ENCODE measurements at places on chromosomes 2 and 18.
A peak's percentile ranks its signal among the peaks of the same experiment; 100 is the strongest.

GRCh38 chr18:62377131-62377807 lies 52.2 kb downstream of the TNFRSF11A start:
- no peak for DNase-seq

DNA sequence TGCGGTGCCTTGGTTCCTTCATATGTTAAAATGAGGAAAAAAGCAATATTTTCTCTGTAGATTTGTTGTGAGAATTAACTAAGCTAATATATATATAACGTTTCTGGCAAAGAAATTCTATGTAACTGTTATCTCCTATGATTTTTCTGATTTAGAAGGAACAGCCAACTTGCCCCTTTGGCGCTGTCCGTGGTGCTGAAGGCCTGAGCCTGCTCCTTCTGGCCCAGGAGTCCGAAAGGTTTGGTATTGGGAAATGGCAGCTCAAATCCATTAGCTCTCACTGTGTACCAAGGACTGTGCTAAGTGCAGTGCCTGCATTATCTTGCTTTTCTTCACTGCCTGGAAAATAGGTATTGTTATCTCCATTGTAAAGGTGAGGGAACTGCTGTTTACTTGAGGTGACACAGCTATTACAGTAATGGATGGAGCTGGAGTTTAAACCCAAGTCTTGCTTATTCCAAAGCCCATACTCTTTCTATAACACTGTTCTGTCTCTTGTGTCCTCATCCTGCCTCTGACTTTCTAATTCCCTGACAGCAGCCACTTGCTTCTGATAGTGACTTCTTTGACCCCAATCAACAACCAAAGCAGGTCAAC lies 52.2 kb downstream of the C1QL2 start:
- DNase-seq: peak; percentile 35

DNA sequence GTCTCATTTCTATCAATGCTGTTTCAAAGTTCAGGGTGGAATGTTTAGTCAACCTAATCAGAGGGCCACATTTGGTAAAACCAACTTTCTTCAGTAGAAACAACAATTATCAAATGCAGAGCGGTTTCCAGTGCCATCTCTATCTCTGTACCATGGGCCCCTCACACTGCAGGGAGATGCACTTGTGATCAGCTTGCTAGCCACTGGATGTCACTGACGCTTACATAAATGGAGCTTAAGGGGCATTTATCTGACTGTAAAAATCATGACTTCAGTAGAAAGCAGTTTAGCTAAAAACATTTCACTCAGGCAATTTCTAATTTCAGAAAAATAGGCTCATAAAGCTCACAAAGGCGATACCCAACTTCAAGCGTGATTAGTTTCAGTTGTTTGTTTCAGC lies 678.0 kb downstream of the ZEB2 start:
- DNase-seq: peak; percentile 56

DNA sequence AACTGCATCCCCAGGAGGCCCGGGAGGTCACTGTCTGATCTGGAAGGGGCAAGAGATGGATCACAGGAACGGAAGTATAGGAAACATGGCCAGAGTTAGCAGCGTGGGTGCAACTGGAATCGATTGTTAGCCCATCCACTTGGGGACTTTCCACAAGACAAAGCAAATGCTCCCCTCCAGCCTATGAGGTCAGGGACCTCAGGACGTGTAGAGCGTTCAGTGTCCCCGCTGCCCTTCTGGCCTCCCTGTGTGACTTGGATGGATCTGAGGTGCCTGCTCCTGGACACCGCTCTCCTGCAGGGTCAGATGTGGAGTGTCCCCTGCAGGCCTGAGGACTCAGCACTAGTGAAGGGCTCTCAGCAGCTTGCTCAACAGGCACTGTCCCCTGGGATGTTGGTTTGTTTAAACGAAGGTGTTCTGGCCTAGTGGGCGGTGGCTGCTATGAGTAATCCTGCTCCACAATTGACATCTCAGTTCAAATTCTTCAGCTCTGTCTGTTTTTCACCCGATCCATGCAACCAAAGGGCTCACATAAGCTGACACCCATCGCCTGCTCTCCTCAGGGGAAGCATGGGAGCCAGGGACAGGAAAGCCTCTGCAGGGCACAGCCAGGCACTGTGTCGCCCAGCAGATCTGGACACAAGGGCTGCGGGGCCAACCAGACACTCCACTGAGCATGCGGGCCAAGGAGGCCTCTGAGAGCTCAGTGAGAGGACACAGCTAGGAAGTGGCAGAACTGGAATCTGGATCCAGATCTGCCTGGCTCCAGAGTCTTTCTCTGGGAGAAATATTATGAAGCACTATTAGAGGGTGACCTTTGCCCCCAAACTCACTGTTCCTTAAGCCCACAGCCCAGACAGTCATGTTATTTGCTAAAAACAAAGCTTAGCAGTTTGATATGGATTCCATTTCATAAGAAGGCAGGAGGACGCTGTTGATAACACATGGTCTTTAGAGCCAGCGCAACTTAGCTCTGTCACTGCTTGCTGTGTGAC lies 78.5 kb downstream of the RHOB start:
- DNase-seq: peak; percentile 86

- peak; percentile 50 for DNase-seq
Measured at GRCh38 chr2:43223521-43224001, 2.8 kb downstream of the ZFP36L2 start.

DNA sequence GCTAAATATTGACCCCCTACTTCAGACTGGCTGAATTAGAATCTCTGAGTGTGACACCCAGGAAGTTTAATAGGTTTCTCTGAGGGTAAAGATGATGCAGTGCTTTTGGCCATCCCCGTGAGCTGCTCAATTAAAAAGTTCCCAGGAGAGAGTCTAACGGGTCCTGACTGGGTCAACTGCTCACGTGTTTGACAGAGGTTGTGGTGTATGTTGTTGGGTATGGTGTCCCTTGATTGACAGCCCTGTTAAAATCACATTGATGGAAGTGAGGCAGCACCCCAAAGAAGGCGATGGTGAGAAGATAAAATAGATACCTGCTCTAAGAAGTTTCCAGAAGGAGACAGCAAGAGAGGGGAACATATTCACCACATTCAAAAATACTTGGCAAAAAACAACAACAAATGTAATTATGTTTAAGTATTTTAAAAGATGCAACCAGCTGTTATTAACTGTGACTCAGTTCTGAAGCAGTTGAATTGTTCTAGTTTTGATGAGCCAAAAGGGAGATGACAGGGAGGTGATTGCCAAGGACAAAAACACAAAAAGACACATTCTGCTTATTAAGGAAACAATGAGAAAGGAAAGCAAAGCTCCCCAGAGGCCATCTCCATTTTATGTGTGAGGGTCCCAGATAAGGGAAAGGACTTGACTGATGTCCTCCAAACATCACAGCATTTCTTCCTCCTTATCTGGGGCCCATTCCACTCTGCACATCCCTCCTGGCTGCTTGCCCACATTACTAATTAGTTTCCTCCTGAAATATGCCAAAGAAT lies 11.5 kb upstream of the GMCL1 start:
- peak; percentile 17 for DNase-seq
